Activated naive CD4-positive, alpha-beta T cell (primary cell): ENCODE measurements at places on chromosomes 5 and 9.

DNA sequence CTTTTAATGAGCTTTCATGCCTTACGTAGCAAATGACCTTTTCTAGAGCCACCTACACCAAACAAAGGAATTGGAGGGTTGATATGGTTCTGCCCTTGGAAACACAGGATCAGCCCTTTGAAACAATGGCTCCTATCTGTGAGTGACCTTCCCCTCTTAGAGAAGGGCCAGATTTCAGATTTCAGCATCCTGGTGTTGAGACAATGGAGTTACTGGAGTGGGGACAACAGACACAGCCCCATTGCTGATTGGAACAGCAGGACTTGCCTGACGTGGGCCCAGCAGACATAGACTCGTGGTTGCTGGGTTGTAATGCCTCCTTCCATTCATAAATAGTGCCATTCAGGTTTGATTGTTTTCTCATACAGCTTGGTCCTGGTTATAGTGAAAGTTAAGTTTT, 96.0 kb downstream of the GALNT10 start:
- DNase-seq: no peak

GRCh38 chr5:7053125-7053524, 339.9 kb downstream of the TENT4A start:
- no peak for DNase-seq

- no peak for DNase-seq
These were observed 16.1 kb upstream of the FGFR4 start for GRCh38 chr5:177070536-177071191.

DNA sequence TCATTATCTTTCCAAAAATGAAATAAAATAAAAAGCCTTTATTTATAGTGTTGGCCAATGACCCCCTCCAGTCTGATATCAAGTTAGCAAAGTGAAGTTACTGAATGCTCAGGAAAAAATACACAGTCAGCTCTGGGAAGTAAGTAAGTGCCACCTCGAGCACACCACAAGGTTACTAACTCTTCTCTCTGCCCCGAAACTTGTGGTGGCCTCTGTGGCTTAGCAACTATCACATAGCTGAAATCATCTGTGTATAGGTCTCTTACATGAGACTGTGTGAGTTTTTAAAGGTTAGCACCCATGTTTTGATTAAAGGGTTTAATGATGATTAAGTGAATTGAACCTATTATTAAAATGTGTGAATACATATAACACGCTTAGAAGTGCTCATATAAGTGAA, 161.4 kb upstream of the KLF4 start:
- DNase-seq: no peak

DNA sequence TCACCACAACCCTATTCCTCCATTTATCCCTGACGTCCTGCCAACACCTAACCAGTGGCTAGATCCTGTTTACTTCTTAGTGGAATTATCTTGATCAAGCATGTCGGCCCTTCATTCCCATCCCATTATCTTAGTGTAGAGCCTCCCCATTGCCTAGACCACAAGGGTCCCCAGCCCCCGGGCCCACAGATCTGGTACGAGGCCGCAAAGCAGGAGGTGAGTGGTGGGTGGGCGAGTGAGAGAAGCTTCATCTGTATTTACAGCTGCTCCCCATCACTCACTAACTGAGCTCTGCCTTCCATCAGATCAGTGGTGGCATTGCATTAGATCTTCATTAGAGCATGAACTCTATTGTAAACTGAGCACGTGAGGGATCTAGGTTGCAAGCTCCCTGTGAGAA, 182.7 kb downstream of the TSSK1B start:
- DNase-seq: no peak

GRCh38 chr9:119537138-119537537, 167.9 kb upstream of the BRINP1 start:
- DNase-seq: no peak

DNA sequence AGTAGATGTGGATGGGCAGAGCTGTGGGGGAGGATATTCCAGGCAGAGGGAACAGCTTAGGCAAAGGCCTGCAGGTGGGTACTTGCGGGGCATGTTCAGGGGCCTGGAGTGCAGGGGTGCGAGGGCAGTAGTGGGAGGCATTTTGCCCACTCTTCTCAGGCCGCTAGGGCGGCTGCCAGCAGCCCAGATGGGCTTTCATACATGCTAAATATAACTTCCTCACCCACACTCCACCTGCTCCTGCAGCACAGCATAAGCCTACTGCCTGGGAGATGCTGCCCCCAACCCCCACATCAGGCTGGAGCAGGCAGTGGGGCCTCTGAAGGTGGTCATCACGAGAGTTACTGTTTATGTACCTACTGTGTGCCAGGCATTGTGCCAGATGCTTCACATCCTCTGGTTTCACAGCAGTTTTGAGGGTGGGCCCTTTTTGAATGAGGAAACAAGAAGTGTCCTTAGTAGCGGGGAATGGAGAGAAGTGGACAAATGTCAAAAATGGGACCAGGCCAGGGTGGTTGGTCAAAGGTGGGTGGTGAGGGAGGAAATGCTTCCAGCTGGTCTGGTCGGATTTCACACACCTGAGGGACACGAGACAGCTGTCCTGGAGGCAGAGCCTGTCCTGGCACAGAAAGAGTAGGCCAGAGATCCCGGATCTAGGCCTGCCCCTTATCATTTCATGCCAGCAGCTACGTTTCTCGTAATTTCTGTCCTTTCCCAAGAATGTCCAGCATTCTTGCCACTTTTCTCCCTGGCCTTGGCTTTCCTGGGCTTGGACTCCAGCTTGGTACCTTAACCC, 12.1 kb downstream of the RGS14 start:
- DNase-seq: no peak

DNA sequence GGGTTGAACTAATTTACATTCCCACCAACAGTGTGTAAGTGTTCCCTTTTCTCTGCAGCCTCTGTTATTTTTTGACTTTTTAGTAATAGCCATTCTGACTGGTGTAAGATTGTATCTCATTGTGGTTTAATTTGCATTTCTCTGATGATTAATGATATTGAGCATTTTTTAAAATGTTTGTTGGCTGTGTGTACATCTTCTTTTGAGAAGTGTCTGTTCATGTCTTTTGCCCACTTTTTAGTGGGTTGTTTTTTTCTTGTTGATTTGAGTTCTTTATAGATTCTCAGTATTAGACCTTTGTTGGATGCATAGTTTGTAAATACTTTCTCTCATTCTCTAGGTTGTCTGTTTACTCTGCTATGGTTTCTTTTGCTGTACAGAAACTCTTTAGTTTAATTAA, 101.6 kb downstream of the NIPBL start:
- no peak for DNase-seq

DNA sequence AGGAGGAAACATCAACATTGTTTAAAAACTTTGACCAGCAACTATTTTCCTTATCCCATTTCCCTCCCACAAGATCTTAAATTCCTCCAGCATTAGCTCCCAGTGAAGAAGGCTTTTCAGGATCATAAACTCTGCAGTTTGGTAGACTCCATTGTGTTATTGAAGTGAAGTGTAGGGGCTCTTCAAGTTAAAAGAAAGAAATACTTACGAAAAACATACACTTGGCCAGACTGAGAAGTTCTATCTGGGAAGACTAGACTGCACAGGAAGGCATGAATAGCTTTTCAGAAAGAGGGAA, 22.3 kb downstream of the LIFR start:
- no peak for DNase-seq

DNA sequence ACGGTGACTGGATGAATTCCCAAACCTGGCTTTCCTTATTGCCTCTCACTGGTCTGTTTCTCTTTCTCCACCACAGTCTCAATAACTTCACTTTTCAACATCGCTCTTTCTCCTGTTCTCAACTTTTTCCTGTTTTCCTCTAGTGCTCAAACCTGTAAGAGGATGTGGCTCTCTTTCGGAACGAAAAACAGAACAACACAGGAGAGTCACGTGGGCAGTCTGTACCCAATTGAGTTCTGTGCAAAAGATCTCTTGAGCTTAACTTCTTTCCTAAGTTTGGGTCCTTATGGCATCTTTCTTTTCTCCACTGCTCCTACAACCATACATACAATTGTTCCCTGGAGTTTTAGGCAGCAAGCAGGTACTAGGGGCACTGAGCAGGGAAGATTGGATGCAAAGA, 8.9 kb downstream of the HAVCR1 start:
- no peak for DNase-seq

- DNase-seq: no peak
These were observed 2.8 kb downstream of the ADGRD2 start for GRCh38 chr9:124452841-124453585.

GRCh38 chr5:93998951-93999455, 257.6 kb upstream of the POU5F2 start:
- no peak for DNase-seq

DNA sequence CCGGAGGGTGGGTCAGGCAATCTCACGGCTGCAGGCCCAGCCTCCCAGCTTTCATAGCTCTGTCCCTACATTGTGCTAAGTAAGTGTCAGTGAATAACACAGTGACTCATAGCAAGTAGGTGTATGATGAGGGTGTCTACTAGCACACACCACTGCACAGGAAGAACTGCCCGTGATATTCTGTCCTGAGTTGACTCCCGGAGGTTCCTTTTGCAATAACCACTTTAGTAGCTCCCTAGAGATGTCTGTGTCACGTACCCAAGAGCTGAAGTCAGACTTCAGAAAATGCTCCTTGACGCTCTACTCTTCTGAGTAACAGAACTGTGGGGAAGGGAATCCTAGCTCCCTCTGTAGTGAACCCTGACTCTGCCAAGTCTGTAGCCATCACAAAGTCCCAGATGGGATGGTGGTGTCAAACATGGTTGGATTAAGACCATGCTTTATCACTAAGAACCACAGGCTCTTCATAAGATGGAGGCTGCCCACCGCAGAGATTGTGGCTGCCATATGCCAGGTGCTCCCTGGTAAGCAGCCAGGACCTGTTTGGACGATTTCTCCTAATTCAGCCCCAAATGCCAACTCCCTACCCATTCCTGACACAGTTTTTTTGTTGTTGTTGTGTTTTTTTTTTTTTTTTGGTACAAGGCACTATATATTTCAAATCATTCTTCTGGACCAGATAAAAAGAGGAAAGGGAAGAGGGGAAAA, 352.6 kb upstream of the PANK3 start:
- no peak for DNase-seq

DNA sequence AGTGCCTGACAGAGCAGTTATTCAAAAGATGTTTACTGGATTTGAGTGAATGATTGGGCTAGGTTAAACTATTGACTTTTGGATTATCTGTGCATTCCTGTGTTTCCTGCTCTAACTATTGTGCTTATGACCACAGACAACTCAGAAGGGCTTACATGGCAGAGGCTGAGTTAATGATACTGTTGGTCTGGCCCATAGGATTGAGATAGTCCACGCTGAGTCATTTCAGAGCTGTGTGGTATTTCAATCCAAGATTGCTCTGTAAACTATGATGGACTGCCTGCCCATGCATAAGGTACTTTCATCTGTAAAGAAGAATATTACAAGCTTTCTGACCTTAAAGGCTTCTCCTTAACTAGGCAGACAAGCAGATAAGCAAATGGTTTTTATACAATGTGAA, 49.1 kb upstream of the SLIT3 start:
- no peak for DNase-seq

- DNase-seq: no peak
These were observed 166.1 kb downstream of the RNF180 start for GRCh38 chr5:64331597-64332277.

- no peak for DNase-seq
These were observed 56.9 kb downstream of the NPR3 start for GRCh38 chr5:32767948-32768467.

- DNase-seq: no peak
These were observed 65.9 kb downstream of the DMRTA1 start for GRCh38 chr9:22512495-22512894.

DNA sequence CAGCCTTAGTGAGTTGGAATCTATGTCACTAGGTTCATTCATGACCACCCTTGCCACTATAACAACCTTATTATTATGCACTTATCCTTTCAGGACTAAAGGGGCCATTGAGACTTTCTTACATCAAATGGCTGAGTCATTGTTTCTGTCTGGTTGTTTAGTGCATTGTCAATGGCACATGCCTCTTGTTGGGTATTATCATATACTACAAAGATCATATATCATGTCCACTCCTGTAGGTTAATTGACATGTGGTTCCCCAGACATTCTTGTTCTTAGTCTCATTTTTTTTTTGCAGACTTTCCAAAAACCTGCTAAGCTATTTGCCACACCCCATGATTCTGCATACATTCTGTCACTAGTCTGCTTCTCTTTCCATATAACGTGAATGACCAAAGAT, 66.7 kb upstream of the PRDM9 start:
- DNase-seq: no peak

GRCh38 chr9:134888603-134889190, 8.1 kb downstream of the FCN2 start:
- no peak for DNase-seq

DNA sequence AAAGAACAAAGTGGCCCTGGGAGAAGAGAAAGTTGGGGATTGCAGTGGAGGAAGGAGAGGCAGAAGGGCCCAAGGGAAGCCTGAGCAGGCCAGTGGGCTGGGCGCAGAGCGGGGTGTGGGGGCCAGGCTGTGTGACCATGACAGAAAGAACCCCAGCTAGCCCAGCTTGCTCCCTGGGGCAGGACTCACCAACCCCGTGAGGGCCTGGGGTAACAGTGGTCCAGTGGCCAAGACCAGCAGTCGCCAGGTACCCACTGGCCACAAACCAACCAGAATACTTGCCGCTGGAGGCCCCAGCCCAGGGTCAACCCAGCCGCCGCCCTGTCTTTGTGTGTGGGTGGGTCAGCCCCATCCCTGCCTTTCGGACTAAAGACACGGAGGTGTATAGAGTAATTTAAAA, 146.5 kb downstream of the CACNA1B start:
- no peak for DNase-seq

- no peak for DNase-seq
These were observed 5.5 kb downstream of the CDK5RAP2 start for GRCh38 chr9:120574473-120574872.

DNA sequence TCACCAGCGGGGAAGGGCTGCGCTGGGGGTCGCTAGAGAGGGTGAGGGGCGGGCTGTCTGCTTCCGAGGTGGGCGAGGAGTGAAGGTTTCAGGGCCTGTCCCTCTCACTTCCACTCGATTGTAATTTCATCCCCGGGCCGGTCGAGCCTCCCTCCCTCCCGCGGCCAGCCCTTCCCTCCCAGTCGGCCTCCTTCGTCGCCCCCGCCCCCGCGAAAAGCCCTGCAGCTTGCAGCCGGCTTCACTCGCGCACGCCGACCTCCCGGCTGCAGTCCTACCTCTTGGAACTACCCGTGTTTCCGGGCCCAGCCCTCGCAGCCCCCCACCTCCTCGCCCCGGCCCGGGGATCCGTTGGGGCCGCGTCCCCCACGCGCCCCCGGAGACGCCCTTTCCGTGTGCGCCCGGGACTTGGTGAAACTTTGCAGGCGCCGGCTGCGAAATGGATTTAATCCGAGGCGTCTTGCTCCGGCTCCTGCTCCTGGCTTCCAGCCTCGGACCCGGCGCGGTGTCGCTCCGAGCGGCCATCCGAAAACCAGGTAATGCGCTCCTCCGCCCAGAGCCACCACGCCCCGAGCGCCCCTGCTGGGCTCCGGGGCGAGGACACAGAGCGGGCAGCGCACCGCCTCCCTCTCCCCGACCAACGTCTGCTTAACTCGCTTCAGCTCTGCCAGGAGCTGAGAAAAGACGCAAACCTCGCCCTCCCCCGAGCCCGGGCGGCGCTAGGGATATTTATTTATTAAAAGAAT, at the start of gene EGFLAM:
Gene EGFLAM, plus strand, starts transcription at position 241 of the 743 bp plus-strand sequence. Its CDS starts 196 bp downstream, at position 437.
- DNase-seq: no peak

GRCh38 chr5:142408981-142409481, 84.2 kb upstream of the SPRY4 start:
- no peak for DNase-seq
